ENCODE measurements at places on chromosomes 3 and 15. TPM values are rescaled to one million over a fixed set of nuclear protein-coding genes. Genes with fewer than 3 reads are reported as not detected.

The STRIT1 gene
- total RNA-seq = not detected

The FBXW12 gene
- not detected for total RNA-seq

The ILDR1 gene
- 6.3 TPM for total RNA-seq

The SGO1 gene
- total RNA-seq = 5.4 TPM

The TRA2B gene
- total RNA-seq = 86.0 TPM

The CASR gene
- total RNA-seq = not detected

The NOX5 gene
- 0.44 TPM for total RNA-seq

The PARL gene
- 50.5 TPM for total RNA-seq

The PDCD10 gene
- 49.4 TPM for total RNA-seq

The DPH6 gene
- total RNA-seq = 17.4 TPM

The ACKR4 gene
- total RNA-seq = not detected

The KBTBD13 gene
- not detected for total RNA-seq

The ERICH6 gene
- total RNA-seq = not detected

The PLSCR5 gene
- total RNA-seq = not detected

The LRRC34 gene
- total RNA-seq = 0.24 TPM

Data from esophagus mucosa (tissue), 1 donor.